ENCODE measurements at places on chromosomes 2 and 18. TPM values are rescaled to one million over a fixed set of nuclear protein-coding genes. Genes with fewer than 3 reads are reported as not detected.

CDC42EP3 gene
- 71.1 TPM for total RNA-seq

RIT2 gene
- not detected for total RNA-seq

GCG gene
- total RNA-seq = not detected

ACVR1C gene
- 1.1 TPM for total RNA-seq

- no peak for DNase-seq
- no peak overlapping the region for H3K27ac ChIP-seq
- no peak overlapping the region for H3K4me3 ChIP-seq
- H3K4me1 ChIP-seq = no peaks in the 10 kb centered on the region
Observed at GRCh38 chr18:60686142-60686541, 313.6 kb upstream of the MC4R start.
